ENCODE measurements at places on chromosomes 2 and 18.

- DNase-seq = peak; percentile 97
Observed at GRCh38 chr2:38702413-38702812, 36.5 kb downstream of the GALM start.

DNA sequence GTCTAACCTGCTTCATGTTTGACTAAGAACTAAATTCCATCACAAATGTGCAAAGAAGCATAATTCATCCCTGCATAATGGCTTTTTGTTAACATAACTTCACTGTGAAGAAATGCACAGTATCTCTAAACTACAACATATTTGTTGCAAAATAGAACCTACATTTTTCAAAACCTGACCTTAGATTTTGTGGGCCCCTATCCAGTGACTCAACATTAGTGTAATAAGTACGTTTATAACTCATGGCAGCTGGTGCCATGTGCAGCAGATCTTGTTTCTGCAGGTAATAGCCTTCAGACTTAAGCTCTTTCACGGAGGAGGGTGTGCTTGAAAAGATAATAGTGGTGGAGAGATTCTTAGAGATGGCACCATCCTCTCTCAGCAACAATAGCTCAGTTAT, 28.6 kb upstream of the VWC2L start:
- no peak for DNase-seq

DNA sequence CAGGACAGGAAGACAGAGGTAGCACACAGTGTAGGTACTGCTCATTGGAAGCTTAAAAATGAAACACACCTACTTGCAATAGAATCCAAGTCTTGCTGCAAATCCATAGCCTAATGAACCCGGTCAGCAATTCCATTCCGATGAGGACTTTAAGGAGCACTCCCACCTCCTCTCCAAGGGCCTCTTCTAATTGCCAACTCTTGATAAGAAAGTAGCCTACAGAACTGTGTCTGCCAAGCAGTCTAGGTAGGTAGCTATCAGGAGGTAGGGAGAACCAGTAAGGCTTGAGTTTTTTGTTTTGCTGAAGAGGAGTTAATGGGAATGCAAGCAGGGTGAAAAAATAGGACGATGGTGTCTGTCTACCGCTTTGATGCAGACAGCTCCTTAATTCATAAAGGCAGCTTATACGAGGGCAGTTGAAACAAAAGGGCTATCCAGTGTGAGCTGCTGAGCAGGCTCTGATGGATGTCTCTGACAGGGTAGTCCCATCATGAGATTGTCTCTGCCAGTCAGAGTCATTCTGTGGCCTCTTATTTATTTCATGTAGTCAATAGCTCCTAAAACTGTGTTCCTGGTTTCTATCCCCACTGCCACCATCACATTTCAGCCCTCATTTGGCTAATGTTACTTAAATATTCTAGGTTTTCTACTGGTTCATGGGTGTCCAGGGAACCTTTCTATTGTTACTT, 155.6 kb upstream of the DNMT3A start:
- no peak for DNase-seq

DNA sequence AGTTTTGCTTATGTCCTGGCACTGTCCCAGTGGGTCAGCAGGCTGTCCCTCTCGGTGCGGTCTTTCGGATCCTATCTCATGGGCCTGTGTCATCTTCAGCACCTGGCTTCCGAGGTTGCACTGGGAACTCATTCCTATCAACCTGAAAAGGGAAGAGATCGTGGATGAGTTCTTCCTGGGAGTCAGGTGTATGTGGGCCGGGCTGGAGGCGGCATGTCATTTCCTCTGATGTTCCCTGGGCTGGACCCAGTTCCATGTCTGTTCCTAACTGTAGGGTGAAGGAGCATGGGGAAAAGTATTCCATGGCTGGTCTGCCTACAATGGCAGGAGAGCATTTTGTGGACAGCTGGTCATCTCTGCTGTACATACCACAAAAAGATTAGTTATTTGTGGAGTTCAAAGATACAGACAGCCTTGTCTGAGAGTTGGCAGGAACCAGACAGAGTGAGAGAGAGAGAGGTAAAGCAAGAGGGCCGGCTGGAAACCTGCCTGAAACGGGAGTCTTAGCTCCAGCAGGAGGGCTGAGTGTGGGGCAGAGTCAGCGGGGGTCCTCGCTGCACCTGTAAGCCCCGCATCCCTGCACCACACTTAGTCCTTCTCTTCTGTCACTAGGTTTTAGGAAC, 25.2 kb downstream of the FAM228A start:
- DNase-seq = no peak

DNA sequence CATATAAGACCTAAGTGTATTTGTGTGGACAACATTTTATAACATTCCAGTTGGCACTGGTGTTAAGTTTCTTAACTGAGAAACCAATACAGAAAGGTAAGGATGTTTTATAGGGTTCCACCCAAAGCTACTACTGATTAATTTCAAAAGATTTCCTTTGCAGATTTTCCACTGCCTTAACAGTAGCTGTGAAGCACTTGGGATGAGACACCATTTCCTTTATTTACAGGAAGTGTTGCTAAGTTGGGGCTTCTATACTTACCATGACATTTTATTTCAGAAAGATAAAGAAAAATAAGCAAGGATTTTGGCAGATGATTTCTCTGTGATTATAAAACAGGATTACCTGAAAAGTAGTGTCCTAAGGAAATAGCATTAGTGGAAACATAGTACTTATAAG, 234.3 kb downstream of the CALCRL start:
- no peak for DNase-seq

DNA sequence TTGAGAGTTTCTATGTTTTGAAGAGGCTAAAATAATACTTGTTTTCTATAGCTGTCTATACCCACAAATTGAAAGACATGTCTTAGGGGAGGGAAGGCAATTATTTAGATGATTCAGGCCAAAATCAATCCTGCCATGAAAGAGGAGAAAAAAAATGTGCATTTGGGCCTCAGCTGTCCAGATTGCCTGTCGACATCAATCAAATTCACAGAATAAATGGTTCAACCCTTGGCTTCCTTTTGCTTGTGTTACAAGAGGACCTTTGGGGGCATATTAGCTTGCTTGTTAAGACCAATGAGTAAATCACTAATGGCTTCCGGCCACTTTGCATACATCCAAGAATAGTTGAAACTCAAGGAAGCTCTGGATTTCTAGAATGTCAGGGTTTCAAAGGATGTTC, 900.8 kb upstream of the CELF4 start:
- DNase-seq = no peak

Measured in fibroblast of skin of right biceps (primary cell).